Fibroblast of upper back skin (primary cell): ENCODE measurements at places on chromosomes 6 and 20.

- no peak for DNase-seq
Observed at GRCh38 chr6:61989616-61990015, 296.4 kb downstream of the KHDRBS2 start.

- no peak for DNase-seq
Observed at GRCh38 chr6:86107985-86108384, 465.3 kb upstream of the SYNCRIP start.

DNA sequence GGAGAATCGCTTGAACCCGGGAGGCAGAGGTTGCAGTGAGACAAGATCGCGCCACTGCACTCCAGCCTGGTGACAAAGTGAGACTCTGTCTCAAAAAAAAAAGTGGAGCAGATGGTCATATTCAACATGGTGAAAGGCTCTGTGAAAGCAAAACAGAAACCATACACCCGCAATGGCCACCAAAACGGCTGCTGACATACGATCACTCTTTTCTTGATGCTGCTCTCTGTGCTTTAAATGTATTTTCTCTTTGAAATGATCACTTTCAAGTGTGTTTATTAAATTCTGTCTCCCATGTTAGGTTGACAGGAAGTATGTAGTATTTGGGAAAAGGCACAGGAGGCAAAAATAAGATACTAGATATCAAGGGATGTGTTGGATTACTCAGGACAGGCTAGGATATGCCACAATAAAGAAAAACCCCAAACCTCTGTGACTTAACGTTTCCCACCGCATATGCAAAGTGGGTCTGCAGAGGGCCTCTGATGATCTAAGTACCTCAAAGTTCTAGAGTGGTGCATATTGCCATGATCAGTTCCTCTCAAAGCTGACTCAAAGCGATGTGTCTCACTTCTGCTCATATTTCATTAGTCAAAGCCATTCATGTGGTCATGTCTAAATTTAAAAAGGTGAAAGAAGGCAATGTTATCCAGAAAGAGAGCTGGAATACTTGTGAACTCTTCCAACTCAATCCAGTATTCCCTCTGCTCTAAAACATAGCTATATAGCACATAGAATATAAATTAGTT lies 155.1 kb upstream of the SOX4 start:
- peak; percentile 25 for DNase-seq

- no peak for DNase-seq
Observed at GRCh38 chr6:54072635-54073313, 38.5 kb upstream of the MLIP start.

DNA sequence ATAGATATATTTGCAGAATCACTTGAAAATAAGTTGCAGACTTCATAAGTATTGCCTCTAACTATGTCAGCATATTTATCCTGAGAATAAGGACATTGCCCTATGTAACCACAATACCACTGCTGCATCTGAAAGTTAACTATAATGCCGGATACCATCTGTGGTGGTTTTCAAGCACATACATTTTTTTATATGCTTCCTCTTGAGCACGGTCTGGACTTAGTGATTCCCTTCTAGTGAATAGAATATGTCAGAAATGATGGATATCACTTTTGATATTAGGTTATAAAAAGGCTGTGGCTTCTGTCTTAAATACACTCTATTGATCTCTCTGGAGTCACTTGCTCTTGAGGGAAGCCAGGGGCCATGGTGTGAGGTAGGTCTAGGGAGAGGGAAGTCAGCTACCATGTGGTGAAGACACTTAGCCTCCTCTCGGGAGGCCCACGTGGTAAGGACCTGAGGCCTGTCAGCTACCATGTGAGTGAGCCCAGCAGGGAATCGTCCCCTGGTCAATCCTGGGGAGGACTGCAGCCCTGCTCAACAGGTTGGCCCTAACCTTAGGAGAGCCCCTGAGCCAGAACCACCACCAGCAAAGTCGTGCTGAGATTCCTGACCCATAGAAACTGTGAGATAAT lies 57.5 kb downstream of the CCDC170 start:
- no peak for DNase-seq

- DNase-seq, result no peak
Observed at GRCh38 chr6:35128496-35128895, 12.6 kb downstream of the TCP11 start.

GRCh38 chr20:1509237-1509636 lies 18.0 kb upstream of the SIRPB2 start:
- DNase-seq, result peak; percentile 12

DNA sequence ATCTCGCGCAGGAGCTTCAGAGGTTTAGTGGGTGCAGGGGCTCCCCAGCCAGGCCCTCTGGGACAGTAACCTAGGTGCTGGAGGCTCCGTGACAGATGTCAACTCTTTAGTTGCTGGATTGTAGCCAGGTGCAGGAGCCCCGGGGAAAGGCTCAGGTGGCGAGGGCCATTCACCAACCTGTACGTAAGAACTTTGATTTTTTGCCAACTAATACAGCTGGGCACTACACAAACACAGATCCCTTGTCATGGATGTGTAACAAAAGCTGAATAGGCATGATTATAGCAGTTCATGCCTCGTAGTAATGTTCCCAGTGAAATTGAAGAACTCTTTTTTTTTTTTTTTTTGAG lies 82.6 kb downstream of the CDC5L start:
- no peak for DNase-seq
